NCI-H2107 (cell line): ENCODE measurements at places on chromosomes 11 and 22.
A peak's percentile ranks its signal among the peaks of the same experiment; 100 is the strongest.

DNA sequence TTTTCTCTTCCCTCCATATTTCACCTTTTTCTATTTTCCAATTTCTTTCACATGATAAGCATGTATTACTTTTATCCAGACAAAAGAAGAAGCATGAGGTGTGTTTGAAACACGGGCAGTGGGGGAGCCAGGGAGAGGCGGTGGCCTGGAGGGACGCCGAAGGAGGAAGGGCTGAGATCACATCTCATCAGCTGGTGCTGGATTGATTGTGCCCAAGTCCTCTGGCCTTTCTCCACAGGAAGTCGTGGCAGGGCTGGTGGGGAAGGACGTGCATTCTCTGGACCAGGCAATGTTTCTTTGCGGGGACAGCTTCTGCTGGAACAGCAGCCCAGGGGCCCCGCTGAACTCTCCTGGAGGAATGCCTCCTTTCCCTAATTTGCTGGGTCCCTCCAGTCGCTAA, 82.9 kb downstream of the MIAT start:
- DNase-seq = no peak

DNA sequence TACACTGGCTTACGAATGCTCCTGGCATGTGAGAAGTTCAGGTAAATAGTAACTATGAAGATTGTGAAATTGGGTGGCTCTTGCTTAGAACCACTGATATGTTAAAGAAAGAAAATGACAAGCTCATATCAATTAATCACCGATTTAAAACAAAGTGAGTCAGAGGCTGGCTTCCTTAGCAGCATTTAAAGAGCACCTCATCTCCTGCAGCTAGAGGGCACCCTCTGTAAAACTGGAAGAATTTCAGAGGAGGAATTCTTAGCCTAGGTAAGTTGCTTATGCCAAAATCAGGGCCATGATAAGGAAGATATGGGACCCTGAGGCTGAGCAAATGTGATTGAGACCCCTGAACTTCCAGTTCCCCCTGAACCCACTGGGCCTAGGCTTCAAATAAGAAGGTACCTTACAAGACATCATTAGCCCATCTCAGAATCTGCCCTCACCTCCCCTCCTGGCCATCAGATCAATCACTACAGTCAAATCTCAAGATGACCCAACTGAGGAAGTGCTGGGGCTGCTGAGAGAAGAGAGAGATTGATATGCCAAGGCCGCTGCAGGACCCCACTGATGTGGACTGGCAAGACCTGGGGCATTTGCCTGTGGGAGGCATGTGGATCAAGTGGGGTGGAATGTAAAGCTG, 8.6 kb upstream of the CD3E start:
- no peak for DNase-seq

- DNase-seq = no peak
These were observed at the start of gene KIRREL3 for GRCh38 chr11:127000291-127000968. KIRREL3 (minus strand) TSS chr11:127000770.

GRCh38 chr11:61054927-61055562, 47.2 kb upstream of the CD5 start:
- no peak for DNase-seq

DNA sequence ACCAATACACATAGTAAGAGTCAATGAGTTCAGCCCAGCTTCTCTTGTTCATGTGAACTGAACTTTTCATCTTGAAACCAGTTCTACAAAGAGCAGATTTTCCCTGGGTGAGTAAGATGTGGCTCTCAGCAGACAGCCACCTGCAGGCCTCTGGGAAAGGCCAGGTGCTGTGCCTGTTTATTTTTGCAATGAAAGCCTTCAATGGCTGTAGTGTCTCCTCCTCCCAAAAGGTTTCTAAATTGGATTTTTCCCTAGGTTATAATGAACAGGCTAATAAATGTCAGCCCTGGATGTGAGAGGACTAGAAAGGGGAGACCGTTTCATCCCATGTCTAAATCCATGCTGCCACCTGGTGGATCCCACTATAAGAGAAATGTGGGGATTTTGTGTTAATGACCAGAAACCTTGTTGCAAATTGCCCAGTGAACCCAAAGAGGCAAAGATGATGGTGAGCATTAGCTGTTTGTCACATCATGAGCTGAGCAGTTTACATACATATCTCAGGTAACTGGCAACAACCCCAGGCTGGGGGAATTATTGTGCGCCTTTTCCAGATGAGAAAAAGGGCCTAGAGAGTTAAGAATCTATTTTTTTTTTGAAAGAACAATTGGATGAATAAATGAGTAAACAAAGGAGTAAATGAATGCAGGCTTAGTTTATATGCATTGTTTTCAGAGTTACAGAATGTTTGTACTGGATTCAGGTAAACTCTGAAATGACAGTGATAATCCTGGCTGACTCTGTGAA, 12.7 kb downstream of the C11orf91 start:
- peak; percentile 54 for DNase-seq

GRCh38 chr11:102589047-102589459, 36.1 kb downstream of the MMP20 start:
- DNase-seq = no peak

DNA sequence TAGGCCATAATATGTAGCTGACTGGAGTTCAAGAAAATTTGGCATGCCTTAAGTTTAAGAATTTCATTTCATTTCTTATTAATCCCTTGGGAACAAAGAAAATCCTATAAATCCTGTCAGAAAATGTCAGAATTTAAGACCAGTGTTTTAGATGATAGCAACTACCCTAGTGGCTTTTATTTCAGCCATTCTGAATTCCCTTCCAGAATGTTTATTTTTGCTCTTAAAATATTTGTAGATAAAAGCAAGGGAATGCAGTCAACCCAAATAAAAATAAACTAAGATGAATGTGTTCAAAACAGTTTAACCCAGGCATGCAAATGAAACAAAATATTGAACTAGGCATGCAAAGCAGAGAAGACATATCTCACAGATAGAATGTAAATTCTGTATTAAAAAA, 356.9 kb upstream of the LRRC4C start:
- DNase-seq = no peak

- DNase-seq = no peak
These were observed 154.9 kb downstream of the CACNA1I start for GRCh38 chr22:39725351-39726035.

GRCh38 chr11:20035701-20036601, 124.3 kb downstream of the DBX1 start:
- no peak for DNase-seq

DNA sequence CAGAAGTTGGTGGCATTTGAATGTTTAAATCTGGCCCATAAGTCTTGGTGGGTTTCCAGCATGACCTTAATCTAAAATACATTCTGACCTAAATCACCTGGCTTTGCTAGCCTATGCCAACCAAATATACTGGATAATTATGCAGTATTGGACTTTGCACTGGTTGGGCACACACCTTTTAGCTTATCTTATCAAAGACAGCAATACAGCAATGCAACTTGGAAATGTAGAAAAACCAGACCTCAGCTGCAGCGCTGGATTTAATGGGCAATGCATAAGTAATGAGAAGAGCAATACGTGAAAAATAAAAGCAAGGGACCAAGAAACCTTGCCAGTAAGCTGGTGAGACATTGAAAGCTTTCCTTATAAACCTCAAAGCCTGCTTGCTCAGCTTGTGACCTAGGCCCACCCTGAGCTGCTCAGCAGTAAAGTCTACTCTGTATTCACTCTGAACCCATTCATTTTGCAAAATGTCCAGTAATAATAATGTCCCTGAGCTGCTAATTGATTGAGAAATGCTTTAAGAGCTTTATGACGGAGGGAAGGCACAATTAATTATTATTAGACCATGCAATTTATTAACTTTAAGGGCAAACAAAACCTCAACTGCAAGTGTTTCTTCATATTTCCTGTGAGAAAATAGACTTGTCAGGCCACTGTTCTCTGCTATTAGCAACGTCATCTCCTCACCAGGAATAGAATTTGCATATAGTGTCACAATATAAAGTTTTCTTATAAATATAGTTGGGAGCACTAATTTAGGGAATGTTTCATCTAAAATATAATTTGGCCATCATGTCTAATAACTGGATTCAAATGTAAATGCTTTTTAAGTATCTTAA, 49.4 kb upstream of the CEP295 start:
- DNase-seq = no peak

DNA sequence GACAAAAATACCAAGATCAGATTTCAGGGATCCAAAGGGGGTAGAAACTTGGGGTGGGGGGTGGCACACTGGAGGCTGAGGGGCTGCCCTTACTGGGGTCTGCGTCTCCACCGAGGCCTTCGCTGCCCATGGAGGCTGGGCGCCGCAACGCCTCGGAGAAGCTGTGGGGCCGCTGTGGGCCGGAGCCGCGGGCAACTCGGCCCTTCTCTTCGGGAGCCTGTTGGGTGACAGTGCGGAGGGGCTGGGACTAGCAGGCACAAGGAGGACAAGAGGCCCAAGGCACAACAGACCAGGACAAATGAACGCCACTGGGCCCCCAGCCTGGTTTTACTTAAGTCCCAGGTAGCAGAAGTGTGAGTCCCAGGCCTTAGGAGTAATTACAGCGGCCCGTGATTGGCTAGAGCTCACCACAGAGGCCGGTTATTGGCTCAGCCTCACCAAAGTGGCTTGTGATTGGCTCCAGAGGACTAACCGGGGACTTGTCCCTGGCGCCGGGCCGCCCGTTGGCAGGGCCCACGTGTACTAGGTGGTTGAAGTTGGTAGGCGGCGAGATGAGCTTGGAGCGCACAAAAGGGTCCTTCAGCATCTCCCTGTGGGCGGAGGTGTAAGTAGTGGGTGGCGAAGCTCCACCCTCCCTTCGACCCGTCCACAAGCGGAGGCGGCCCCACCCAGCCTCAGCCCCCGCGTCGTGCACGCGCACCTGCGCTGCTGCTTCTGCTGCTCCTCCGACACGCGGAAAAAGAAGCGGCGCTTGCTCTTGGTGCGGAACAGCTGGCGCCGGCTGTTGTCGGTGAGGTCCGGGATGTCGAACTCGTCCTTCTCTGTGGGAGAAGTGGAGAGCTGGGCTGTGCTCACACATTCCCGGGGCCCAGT, 16.5 kb upstream of the MEN1 start:
- DNase-seq = no peak

DNA sequence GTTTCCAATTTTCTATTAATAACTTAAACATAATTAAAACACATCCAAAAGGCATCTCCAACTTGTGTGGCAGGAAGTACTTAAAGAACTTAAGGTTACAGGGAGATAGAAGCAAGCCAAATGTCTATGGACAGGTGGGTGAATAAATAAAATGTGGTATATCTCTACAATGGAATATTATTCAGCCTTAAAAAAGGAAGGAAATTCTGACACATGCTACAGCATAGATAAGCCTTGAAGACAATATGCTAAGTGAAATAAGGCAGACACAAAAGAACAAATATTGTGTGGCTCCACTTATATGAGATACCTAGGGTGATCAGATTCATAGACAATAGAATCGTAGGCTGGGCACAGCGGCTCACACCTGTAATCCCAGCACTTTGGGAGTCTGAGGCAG, 109.6 kb downstream of the WT1 start:
- DNase-seq = no peak

DNA sequence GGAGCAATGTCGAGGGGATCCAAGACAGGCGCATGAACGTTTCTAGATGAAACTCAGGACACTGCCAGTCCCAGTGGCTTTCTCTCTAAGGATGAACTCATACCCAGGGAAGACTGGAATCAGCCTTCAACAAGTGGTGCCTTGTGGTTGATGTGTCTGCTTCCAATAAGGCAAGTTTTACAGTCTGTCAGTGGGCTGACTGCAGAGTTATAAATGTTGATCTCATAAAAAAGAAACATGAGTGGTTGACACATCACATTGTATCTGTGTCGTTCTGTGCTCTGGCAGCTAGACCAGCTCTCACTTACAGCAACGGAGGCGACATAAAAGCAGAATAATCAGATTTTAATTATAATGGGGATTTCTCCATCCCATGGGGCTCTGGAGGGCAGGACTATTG, 96.7 kb downstream of the SNX19 start:
- DNase-seq = no peak

- DNase-seq = no peak
These were observed 33.6 kb upstream of the FIBIN start for GRCh38 chr11:26960281-26960680.

GRCh38 chr11:116329354-116330090, 443.3 kb downstream of the BUD13 start:
- no peak for DNase-seq

DNA sequence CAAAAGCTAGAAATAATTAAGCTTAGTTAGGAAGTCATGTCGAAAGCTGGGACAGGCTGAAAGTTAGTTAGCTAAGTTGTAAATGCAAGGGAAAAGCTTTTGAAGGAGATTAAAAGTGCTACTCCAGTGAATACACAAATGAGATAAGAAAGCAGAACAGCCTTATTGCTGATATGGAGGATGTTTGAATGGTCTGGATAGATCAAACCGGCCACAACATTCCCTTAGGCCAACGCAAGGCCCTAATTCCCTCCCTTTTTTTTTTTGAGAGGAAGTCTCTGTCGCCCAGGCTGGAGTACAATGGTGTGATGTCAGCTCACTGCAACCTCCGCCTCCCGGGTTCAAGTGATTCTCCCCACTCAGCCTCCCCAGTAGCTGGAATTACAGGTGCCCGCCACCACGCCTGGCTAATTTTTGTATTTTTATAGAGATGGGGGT, 23.3 kb upstream of the WEE1 start:
- DNase-seq = no peak

DNA sequence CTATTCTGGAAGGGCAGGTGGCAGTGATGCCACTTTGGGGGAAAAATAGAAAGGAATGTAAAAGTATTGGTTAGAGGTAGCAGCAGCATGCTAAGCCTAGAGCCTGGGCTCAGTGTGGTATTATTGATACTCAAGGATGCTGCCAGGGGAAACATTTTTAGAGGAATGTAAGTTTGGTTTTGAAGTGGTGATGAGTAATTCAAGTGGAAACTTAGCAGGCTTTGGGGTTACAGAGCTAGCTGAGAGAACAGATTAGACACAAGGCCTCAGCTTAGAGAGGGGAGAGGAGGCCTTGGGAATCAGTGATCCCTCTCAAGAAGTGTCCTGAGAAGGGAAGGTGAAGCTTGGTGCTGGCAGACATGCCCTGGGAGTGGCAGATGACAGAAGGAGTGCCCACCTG, 32.9 kb upstream of the DDI1 start:
- DNase-seq = no peak

- no peak for DNase-seq
These were observed 28.8 kb downstream of the KLHL22 start for GRCh38 chr22:20466659-20467379.

GRCh38 chr11:113690619-113691569, 15.2 kb downstream of the TMPRSS5 start:
- DNase-seq = no peak

- DNase-seq = no peak
These were observed 519.5 kb upstream of the LRRC4C start for GRCh38 chr11:41978945-41979344.

GRCh38 chr11:130369141-130369691, 54.5 kb upstream of the ZBTB44 start:
- DNase-seq = no peak
